Activated T-cell treated with anti-CD3 and anti-CD28 coated beads, Interleukin-2, amount 50 U/mL, for 24 hours (primary cell): ENCODE measurements at places on chromosomes 11 and 22.

- DNase-seq: no peak
Measured at GRCh38 chr11:110896358-110896757, 184.1 kb upstream of the ARHGAP20 start.

GRCh38 chr11:10926801-10927211 is 69.0 kb upstream of the ZBED5 start:
- no peak for DNase-seq

DNA sequence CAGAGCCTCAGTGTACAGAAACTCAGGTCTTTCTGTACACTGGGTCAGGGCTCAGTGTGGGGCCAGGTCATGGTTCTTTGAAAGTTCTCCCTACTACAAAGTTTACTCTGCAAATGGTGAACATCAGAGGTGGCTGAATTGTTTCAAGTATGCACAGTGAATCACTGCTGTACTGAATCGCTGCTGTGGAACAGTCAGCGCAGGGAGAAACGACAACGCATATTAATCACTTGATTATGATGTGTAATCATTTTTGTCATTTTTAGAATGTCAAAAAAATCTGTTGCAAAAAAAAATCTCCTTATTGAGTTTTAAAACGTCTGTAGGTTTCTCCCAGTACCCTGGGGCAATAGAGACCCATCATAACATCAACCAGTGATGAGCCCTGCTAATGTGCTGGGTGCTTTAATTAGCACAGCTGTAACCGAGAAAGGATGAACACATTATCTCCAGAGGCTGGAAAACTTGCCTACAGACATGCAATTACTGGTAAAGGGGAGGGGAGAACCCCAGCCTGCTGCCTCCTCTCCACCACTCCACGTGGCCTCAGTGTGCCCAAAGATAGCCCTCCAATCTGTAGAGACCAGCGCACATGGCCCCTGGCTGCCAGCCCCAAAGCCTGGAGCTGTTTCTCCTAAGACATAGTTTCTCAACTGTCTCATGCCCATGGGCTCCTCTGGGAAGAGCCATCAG is 12.8 kb downstream of the ARRB1 start:
- no peak for DNase-seq

- no peak for DNase-seq
Measured at GRCh38 chr11:65792456-65792855, 5.6 kb downstream of the OVOL1 start.

DNA sequence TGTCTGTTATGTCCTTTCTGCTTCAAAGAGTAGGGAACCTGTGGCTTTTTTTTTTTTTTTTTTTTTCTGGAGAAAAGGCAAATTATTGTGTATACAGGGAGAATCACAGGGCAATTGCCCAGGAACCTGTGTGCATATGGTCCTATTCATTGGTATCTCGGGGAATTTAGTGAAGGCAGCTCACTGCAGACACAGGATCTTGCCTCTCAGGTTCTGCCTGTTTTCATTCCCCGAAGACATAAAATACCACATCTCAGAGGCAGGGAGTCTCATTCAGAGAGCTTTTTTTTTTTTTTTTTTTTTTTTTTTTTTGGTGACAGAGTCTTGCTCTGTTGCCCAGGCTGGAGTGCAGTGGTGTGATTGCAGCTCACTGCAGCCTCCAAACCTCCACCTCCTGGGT is 88.3 kb downstream of the OSBP2 start:
- no peak for DNase-seq

DNA sequence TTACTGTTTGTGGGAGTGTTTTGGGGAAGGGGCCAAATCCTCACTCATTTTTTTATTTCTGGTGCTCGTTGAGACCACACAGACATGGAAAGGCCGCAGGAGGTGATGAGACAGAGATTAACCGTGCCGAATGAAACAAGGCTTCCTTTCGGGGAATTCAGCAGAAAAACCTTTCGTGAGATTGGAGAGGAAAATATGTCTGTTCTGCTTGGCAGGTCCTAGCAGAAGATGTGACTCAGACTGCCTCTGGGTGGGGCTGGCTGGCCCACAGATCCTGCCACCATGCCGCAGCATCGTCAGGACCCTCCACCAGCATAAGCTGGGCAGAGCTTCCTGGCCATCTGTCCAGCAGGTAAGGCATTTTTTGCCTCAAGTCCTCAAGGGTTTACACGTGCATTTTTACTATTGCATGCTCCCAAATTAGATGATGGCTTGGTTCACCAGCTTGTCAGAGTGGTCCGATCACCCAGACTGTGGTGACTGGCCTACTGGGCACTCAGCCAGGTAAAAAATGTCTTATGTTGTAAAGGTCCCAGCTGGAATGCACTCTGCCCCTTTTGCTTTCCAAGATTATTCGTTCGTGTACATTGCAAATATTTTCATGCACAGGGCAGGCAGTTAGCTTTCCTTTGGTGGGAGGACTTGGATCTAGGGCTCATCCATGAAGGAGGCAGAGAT is 1.5 kb downstream of the DDB2 start:
- peak; percentile 82 for DNase-seq

DNA sequence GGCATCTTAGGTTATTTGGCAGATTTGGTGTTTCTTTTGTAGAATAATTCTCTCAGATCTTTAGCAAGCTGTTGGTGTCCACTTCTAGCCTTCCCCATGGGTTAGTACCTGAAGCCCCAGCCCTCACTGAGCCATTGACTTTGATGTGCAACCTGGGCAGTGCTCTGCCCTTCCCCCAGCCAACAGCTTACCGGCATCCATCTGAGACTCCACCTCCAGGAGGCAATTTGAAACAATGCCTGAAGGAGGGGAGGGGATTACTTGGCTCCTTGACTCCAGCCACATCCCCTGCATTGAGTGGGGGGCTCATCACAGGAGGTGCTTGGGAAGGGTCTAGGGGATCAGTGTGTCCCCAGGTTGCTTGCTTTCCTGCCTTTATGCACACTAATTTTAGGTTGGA is 114.8 kb downstream of the TRIM29 start:
- no peak for DNase-seq

DNA sequence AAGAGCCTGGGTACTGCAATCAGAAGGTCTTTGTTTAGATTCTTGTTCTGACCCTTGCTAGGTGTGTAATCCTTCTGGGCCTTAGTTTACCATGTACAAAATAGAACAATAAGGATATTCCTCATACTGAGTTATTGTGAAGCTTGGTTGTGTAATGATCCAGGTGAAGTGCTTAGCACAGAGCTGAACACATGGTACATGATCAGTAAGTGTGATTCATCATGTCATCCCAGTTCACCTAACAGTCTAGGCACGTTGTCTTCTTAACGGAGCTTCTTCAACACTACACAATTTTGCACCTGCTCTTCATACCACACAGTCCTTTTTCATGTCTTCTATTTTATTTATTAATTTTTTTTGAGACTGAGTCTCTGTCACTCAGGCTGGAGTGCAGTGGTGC is 234.3 kb upstream of the TENM4 start:
- DNase-seq: no peak

GRCh38 chr11:99739464-99740089 is 718.8 kb downstream of the CNTN5 start:
- no peak for DNase-seq

DNA sequence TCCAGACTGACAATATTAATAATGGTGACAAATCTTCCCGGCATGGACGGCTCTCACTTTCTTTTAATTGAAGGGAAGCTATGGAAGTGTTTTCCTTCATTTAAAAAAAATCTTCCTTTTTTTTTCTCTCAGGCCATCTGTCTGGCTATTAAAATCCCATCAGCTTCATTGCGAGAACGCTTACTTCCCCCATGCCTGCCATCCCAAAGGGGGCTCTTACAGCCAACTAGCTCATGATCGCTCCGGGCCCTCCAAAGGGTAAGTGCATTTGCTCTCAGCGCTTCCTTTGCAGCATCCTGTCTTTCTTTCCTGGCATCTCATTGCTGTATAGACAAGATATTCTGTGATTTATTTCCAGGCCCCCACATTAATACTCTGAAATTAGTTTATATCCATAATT is 20.7 kb downstream of the CACNG2 start:
- DNase-seq: no peak

- no peak for DNase-seq
Measured at GRCh38 chr11:34339149-34340064, 18.4 kb downstream of the ABTB2 start.

- DNase-seq: no peak
Measured at GRCh38 chr22:32331236-32331917, 26.3 kb upstream of the RFPL3 start.

DNA sequence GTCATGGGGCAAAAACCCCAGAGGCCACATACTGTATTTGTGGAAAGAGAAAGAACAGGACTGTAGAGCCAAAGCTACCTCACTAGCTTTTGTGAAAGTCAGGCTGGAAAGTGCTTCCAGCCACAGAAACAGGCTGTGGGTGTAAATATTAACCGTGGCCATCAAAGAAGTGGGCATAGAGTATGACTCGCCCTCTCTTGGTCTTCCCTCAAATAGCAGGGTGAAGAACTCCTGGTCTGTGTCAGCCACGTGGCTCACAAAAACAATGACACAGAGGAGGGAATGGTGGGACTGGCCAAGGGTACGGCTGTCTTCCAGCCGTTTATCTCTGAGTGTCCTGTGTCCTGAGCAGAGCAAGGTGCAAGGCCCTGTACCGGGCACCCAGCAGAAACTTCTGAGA is 37.6 kb upstream of the UBASH3B start:
- no peak for DNase-seq

- DNase-seq: no peak
Measured at GRCh38 chr22:43446037-43446803, 34.4 kb downstream of the MPPED1 start.

DNA sequence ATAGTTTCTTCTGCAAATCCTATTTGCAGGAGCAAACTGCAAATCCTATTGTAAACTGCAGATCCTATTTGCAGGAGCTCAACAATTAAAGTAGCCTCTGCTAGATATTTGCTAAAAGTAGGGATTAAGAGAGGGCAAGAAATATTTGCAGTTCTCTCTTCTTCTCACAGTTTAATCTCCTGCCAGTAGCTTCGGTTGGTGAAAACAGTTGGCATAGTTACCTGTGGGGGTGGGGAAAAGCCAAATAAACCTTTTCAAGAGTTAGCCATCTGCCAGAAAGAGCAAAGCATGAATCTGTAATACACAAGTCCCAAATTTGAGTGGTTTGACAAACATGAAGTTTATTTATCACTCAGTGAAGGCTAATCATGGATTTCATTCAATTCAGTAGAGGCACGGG is 942.5 kb downstream of the JRKL start:
- DNase-seq: no peak

- no peak for DNase-seq
Measured at GRCh38 chr11:83572581-83573496, 286.7 kb upstream of the CCDC90B start.

DNA sequence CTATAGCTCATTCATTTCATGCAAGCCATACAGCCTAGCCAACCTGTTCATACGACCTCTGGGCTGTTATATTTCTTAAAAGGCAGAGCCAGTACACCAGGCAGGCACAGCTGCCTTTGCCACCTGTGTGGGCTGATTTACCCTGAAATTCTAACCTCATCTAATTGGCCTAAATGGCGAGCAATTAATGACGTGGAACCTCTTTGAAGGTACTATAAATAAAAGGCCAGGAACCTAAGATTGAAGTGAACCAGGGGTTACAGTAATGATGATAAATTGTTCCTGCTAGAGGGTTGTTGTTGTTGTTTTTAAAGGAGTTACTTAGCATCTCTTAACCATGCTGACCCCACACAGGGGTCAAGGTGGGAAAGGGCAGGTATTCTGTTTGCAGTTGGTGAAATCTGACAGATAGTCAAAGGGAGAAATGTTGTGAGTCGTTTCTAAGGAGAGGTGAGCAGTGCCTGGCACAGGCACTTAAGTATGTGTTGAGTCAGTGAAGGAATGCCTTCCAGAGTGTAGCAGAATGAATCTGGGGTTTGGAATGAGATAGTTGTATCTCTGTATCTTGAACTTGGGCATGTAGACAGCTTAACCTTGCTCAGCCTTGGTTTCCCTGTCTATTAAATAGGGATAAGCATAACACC is 213.5 kb upstream of the NAV2 start:
- no peak for DNase-seq

GRCh38 chr11:107266455-107266854 is 191.2 kb downstream of the CWF19L2 start:
- no peak for DNase-seq

DNA sequence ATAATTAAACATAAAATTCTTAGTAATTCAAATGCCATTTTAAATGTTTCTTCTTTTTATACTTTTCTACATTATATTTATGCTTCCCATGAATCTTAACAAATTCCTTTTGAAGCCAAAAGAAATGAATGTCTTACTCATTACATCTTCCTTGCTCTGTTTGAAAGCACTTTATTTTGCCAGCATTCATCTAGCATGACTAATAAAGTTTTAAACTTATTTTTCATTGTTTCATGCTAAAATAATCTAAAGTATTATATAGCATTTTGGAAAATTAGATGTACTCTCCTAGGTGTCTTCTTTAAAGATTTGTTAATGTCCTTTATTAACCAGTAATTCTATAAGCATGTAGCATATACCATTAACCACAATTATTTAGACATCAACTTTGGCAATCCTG is 9.7 kb upstream of the PIWIL4 start:
- no peak for DNase-seq

- no peak for DNase-seq
Measured at GRCh38 chr22:41758231-41758630, 42.2 kb upstream of the CCDC134 start.

GRCh38 chr11:100857236-100858005 is 170.3 kb downstream of the ARHGAP42 start:
- DNase-seq: no peak

- DNase-seq: no peak
Measured at GRCh38 chr11:45405916-45406670, 120.0 kb upstream of the SYT13 start.
